ENCODE measurements at places on chromosomes 1 and 21.

DNA sequence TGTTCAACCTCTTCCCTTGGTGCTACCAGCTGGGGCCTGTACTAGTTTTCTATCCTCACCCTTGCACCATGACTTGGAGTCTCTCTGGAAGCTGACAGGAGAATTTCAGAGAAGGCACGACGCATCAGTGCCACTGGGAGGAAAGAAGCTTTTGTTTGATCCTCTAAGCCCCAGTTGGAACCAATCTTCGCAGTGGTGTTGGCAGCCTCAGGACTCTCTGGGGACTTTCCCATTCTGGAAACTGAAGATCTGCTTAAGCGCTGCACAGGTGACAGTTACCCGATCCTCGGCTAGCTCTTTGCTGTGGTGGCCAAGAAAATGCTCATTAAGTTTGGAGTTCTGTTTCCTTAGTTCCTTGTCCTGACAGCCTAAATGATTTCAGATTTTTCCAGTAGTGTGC lies 222.3 kb downstream of the RHOU start:
- DNase-seq, result no peak

- no peak for DNase-seq
Observed at GRCh38 chr1:36520771-36521420, 38.2 kb upstream of the CSF3R start.

- DNase-seq, result no peak
Observed at GRCh38 chr1:22450351-22451021, 1.2 kb upstream of the ZBTB40 start.

GRCh38 chr1:116833718-116834117 lies 76.0 kb upstream of the PTGFRN start:
- DNase-seq, result no peak

GRCh38 chr1:165376041-165376810 lies 19.7 kb upstream of the LMX1A start:
- DNase-seq, result peak; percentile 51

GRCh38 chr1:43452789-43453441 lies 816 bp downstream of the HYI start:
- DNase-seq, result peak; percentile 27

- DNase-seq, result no peak
Observed at GRCh38 chr1:145997016-145997717, 788 bp upstream of the TXNIP start.

DNA sequence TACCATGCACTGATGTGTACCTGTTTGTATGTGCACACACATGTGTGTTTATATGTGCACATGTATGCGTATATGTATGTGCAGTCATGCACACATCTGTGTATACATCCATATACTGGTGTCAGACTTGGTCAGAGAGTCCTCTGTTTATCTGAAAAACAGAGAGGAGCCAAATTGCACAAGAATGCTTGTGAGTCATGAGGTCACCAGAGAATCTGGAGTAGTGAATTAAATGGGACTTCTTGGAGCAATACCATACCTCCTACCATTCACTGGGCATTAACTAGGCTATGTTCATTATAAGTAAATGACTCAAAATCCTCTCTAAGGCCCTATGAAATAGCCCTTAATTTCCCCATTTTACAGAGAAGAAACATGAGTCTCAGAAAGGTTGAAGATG lies 272.1 kb upstream of the C1orf87 start:
- no peak for DNase-seq

GRCh38 chr1:231236208-231236591 lies 4.8 kb upstream of the GNPAT start:
- no peak for DNase-seq

DNA sequence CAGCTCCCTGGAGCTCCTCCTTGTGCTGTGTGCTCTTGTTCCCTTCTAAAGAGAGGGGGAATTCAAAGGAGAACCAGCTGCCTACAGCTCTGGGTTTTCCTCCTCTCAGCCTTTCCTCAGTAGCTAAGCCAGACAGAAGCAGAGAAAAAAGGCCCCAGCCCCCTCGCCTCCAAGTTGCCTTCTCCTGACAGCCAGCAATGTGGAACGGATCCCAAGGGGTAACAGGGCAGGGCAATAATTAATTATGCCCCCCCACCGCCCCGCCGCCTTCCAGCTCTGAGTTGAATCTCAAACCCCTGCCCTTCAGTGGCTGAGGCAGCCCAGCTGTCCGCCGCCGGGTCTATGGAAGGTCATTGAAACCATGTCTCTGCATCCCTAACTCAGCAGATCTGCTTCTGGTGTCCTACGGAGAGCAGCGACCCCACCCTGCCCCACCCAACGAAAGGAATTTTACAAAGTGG lies 69.0 kb upstream of the GOLT1A start:
- DNase-seq, result no peak

DNA sequence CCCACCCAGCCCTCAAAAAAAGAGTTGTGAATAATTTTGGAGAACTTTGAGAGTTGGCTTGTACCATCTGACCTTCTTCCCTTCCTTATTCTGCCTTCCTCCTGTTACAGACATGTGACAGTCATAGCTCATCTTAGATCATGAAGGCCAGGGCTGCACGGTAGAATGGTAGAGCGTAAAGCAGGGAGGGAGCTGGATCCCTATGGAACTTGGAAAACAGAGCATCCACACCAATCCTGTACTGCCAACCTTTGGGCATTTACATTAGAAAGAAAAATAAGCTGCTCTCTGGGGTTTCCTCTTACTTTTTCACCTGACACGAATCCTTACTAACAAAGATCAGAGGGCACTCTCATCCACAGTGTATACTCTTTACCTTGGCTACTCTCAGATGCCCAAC lies 121.5 kb downstream of the GPR52 start:
- DNase-seq, result no peak

Data from RWPE1 (cell line).